ENCODE measurements at places on chromosomes 6 and 20.

GRCh38 chr6:15299430-15300131, 53.7 kb downstream of the JARID2 start:
- peak; percentile 97 for DNase-seq

DNA sequence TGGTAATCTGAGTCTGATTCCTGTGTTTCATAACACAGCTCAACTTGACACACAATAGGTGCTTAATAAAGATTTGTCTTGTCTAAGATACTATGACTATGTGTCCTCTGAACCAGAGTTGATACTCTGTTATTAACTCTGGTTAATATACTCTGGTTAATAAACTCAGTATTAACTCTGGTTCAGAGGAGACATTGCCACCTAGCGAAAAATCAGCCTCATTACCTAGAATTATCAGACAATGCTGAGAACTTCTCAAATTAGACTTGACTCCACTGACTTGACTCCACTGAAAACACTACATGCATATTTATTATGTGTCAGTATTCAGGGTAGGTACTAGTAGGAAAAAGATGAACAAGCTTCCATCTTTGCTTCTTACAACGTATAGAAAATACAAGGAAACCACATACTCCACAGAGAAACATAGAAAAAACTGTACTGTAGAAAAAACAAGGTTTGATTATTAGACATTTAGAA, 73.9 kb downstream of the AHI1 start:
- DNase-seq: peak; percentile 57

DNA sequence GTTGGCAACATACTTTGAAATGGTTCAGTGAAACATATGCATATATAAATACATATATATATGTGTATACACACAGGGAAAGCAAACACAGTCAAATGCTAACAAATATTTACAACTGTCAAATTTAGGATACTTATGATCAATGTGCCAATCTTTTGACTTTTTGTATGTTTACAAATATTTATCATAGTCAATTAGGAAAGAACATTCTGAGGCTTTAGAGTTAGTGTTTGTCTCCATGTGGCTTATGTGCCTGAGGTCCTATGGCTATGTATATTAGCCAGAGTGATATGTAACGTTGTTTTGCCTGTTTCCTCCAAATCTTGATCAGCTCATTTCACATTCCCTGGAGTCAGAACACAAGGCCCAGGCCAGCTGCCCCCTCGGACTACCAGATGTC, 126.5 kb upstream of the MAN1A1 start:
- DNase-seq: no peak

GRCh38 chr6:144332177-144332576, 47.0 kb downstream of the UTRN start:
- no peak for DNase-seq

DNA sequence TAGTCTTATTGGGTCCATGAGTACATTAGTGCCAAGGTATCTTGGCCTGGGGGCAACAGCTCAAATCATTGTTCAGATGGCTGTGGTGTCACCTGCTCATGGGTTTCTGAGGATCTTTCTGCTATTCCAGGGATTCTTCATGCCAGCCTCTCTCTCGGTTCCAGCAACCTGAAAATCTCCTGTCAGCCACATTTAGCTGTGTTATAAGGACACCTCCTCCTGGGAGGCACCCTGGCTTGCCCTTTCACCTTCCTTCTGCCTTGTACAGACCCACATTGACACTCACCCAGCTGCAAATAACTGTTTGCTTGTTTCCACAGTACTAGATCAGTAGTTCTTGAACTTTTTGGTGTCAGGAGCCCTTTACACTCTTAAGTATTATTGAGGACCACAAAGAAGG, 159.9 kb downstream of the GRM4 start:
- no peak for DNase-seq

GRCh38 chr6:109961611-109962041, 16.5 kb upstream of the GPR6 start:
- DNase-seq: no peak

GRCh38 chr6:17417817-17418216, 24.4 kb downstream of the CAP2 start:
- DNase-seq: no peak

- no peak for DNase-seq
Measured at GRCh38 chr20:39152126-39152525, 190.0 kb downstream of the DHX35 start.

DNA sequence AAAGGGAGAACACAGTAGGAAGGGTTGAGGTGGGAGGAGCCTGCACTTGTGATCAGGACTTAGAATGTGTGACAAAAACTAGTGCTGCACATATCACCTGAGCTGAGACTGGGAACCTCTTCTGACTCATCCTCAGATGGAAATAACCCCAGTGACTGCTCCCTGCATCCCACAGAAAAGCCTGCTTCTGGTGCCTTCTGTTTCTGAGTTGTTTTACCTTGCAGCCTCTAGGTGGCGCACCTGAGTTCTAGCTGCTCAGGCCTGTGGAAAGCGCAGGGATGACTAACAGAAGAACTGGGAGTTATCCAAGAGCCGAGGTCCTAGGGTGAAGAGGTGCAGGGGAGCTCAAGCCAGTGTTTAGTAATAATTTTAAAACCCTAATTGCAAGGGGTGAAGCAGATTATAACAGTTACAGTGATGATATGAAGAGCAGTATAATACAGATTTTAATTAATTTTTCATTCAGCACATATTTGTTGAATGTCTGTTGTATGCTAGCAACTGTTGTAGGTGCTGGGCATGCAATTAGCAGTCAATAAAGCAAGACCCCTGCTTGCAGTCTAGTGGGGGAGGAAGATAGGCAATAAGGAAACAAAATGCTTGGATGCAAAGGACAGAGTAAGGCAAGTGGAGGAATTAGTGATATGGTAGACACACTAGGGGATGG, 302.5 kb downstream of the DHX35 start:
- DNase-seq: no peak

DNA sequence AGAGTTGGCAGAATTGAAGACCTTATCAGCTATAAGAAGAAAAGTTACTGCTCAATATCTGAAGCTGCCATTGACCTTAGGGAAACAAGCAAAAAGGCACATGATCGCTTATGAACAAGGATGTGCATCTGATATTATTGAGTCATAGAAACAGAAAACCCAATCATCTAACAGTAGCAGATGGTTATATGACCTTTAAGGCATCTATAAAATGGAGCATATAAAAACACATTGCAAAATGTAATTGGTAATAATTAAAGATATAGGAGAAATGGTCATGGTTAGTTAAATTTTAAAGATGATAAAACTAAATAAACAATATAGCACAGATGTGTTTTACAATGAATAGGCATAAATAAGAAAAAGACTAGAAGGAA, 260.1 kb upstream of the TAB2 start:
- no peak for DNase-seq

DNA sequence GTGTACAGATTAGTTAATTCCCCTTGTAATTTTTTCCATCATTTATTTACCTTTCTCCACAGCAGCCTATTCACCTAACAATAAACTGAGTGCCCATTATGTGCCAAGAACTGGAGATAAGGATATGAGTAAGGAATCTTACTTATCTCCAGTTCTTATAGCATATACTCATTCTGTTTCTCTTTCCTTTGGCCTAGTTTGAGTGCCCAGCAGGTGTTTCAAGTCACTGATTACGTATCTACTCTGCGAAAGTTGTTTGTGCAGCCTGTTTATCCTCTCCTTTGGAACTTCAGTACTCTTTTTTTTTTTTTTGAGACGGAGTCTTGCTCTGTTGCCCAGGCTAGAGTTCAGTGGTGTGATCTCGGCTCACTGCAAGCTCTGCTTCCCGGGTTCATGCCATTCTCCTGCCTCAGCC, 17.3 kb upstream of the POU5F1 start:
- no peak for DNase-seq

DNA sequence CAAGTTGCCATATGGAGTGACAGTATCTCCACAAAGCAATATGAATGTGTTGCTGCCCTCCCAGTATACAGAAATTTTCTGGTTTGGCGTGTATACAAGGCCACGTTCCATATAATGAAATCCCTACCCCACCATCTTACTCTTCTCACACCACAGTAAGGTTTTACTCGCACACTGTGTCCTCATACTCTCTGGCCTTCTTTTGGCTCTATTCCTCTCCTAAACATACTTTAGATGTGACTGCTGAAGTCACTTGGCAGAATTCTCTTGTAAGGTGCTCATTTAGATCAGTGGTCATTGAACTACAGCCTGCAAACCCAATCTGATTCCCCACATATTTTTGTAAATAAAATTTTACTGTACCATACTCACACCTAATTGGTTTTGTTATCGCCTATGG, 123.2 kb downstream of the RFPL4B start:
- DNase-seq: no peak

- no peak for DNase-seq
Measured at GRCh38 chr6:64249115-64249514, 613.5 kb downstream of the PHF3 start.

DNA sequence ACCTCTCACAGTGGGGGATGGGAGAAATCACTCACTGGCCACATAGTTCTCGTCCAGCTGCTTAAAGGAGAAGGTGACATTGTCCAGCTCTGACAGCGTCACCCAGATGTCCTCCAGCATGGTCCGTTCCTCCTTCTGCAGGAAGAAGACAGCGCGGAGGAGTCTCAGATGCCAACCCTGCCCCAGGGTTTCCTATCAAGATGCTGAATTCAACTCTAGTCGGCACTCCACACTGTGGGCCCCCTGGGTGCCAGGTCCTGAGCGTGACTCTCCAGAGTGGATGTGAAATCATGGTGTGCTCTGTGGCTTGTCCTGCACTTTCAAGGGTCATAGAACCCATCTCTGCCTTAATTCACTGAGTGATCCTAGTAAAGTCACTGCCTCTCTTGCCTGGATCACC, 193.2 kb downstream of the PREX1 start:
- no peak for DNase-seq

Measured in GF-D8 (cell line).